ENCODE measurements at places on chromosomes 11 and 22. TPM values are rescaled to one million over a fixed set of nuclear protein-coding genes. Genes with fewer than 3 reads are reported as not detected.

GRCh38 chr22:50530580-50530876 lies 716 bp upstream of the TYMP start:
- DNase-seq = no peak
- peak overlapping the region; percentile 95 for H3K27ac ChIP-seq
- H3K4me1 ChIP-seq = peaks cover 52% of the 10 kb centered on the region
- H3K36me3 ChIP-seq = no peaks in the 10 kb centered on the region

NCF4 gene
- polyA plus RNA-seq = 9.7 TPM

- no peaks in the 10 kb centered on the region for H3K27me3 ChIP-seq
- no peak overlapping the region for H3K27ac ChIP-seq
- no peak for DNase-seq
- H3K36me3 ChIP-seq = no peaks in the 10 kb centered on the region
Observed at GRCh38 chr11:130859886-130860285, 56.4 kb downstream of the SNX19 start.

DNA sequence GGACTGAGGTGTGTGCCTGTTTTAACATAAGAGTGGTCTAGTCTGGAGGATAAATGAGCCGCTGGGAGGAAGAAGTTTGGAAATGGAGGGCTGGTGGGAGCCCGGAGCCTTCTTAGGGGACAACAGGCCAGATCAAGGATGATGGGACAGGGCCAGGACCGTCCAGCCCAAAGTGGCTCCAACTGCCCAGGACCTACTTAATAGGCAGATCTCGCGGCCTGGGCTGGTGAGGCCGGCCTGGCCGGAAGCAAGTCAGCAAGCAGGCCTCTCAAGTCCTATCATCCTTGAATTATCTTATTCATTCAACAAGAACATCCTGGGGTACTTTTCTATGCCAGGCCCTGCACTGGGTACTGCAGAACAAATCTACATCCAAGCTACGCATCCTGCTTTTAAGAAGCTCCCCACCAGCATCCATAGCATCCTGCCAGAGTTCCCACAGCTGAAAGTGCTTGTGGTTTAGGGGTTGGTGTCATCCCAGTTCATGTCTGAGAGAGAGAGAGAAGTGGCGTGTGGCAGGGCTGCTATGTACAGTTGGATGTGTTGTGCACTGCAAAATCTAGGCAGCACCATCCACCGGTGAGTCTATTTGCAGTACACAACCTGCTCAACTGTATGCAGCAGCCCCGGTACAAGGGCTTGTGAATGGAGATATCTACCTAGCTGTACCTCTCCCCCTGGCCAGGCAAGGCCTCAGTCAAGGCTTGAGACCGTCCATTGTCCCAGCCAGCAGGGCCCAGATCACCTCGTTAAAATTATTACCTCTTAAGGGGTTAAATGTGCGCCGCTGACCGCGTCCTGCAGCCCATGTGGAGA lies 82.1 kb downstream of the FBLN1 start:
- H3K27me3 ChIP-seq = no peaks in the 10 kb centered on the region
- no peak for DNase-seq
- no peaks in the 10 kb centered on the region for H3K4me1 ChIP-seq
- H3K4me3 ChIP-seq = no peak overlapping the region
- peaks cover 9% of the 10 kb centered on the region for H3K36me3 ChIP-seq

DNA sequence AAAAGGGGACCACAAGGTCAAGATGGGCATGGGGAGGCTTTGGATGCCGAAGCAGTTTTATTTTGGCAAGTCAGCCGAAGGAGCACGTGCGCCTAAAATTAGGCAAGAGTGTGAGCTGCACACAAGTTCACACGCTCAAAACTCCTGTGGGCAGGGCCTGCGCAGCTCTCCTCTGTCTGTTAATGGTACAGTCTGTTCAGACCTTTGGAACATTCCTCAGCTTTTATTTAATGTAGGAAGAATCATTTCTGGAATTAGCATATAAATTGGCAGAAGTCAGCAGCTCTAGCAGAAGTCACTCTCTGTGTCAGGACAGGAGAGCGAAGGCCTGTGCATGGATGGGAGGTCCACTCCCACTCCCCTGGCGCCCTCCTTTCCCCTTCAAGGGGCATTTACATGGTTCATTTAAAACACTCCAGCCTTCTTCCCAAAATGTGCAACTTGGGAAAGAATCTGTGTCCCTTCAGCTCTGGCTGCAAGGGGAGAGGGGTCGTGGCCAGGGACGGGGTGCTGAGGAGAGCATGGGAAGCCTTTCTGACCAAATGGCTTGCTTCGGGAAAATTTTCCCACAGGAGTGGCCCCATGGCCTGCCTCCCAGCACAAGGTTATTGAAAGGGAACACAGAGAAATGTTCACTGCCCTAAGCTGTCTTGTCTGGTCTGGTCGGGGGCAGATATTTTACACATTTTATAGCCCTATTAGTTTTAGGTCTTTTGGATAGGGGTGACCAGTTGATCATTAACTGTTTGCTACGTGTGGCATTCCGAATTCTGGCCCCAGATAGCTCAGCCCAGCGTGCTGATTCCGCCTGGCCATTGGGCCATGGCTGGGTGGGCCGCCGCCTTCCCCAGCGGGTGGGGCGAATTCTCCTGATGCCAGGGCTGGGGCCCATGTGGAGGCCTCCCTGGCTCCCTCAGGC lies 43.9 kb upstream of the SMIM38 start:
- H3K36me3 ChIP-seq = no peaks in the 10 kb centered on the region
- no peak overlapping the region for H3K4me3 ChIP-seq
- no peaks in the 10 kb centered on the region for H3K4me1 ChIP-seq
- H3K27me3 ChIP-seq = no peaks in the 10 kb centered on the region
- DNase-seq = no peak

CTSW gene
- polyA plus RNA-seq = 1.4 TPM

GRCh38 chr22:49660794-49661781 lies 166.6 kb downstream of the BRD1 start:
- H3K27ac ChIP-seq = no peak overlapping the region
- DNase-seq = no peak
- H3K36me3 ChIP-seq = no peaks in the 10 kb centered on the region
- H3K4me3 ChIP-seq = no peak overlapping the region
- H3K27me3 ChIP-seq = no peaks in the 10 kb centered on the region
- H3K4me1 ChIP-seq = no peaks in the 10 kb centered on the region

DNA sequence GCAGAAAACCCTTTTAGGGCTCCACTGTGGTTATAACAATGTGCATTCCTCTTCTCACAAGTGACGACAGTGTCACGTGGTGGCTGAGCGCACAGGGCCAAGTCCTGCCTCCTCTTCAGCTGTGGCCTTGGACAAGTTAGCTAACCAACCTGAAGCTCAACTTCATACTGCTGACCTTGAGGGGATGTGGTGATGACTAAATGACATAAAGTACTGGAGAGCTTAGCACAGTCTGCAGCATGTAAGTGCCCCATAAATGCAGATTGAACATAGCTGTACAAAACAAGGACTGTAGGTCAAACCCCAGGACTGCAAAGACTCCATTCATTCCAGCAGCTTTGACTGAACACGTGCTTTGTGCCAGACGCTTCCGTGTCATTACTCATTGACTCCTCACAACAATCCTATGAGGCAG lies 20.1 kb upstream of the MRGPRX2 start:
- no peak overlapping the region for H3K27ac ChIP-seq
- no peaks in the 10 kb centered on the region for H3K36me3 ChIP-seq
- H3K4me3 ChIP-seq = no peak overlapping the region
- no peaks in the 10 kb centered on the region for H3K4me1 ChIP-seq

DNA sequence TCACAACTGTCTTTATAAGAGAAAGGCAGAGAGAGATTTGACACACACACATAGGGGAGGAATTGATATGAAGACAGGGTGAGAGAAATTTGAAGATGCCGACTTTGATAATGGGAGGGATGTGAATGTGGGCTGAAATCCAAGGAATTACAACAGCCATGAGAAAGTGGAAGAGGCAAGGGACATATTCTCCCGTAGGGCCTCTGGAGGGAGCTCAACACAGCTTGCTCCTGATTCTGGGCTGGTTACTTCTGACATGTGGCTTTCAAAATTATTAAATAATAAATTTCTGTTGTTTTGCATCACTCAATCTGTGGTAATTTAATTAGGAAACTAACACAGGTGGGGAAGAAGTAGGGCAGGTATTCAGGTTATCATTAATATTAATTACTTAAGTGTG lies 282.9 kb downstream of the LUZP2 start:
- H3K27ac ChIP-seq = no peak overlapping the region

- no peak overlapping the region for H3K27ac ChIP-seq
- H3K27me3 ChIP-seq = no peaks in the 10 kb centered on the region
- no peak for DNase-seq
- H3K36me3 ChIP-seq = no peaks in the 10 kb centered on the region
Observed at GRCh38 chr11:116126562-116126961, 622.3 kb upstream of the CADM1 start.

GRCh38 chr11:17650127-17650911 lies 69.1 kb upstream of the MYOD1 start:
- H3K27me3 ChIP-seq = peaks cover 2% of the 10 kb centered on the region
- H3K36me3 ChIP-seq = no peaks in the 10 kb centered on the region
- H3K27ac ChIP-seq = no peak overlapping the region
- no peaks in the 10 kb centered on the region for H3K4me1 ChIP-seq

DNA sequence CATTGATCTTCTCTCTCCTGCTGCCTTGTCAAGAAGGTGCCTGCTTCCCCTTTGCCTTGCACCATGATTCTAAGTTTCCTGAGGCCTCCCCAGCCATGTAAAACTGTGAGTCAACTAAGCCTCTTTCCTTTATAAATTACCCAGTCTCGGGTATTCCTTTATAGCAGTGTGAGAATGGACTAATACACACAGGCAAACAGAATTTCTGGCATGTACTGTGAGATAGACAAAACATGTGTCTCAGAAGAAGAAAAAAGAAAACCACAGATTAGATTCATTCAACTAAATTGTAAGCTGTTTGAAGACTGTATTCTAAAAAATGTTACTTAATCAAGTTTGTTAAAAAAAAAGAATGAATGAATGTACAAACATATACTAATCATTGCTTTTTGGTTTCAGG lies 1.5 kb upstream of the MMP20 start:
- no peaks in the 10 kb centered on the region for H3K36me3 ChIP-seq
- H3K27me3 ChIP-seq = no peaks in the 10 kb centered on the region
- peaks cover 12% of the 10 kb centered on the region for H3K4me1 ChIP-seq

- DNase-seq = no peak
- no peaks in the 10 kb centered on the region for H3K4me1 ChIP-seq
- no peak overlapping the region for H3K4me3 ChIP-seq
- no peak overlapping the region for H3K27ac ChIP-seq
- no peaks in the 10 kb centered on the region for H3K36me3 ChIP-seq
Observed at GRCh38 chr22:50262460-50262911, 1.0 kb upstream of the MAPK12 start.

UBQLNL gene
- 0.61 TPM for polyA plus RNA-seq

DNA sequence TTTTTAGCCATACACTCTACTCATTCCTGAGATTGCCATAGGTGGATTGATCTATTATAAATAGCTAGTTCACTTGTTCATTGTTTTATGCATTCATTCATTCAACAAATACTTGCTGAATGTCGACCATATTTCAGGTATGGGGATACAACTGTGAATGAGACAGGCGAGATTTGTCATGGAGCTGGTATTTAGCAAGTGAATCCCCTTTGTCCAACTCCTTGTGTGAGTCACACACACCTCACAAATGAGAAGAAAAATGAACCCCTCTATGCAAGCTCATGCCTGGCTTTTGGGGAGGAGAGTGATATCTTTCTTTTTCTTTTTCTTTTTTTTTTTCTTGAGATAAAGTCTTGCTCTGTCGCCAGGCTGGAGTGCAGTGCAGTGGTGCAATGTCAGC lies 1.8 kb upstream of the AMPD3 start:
- no peak overlapping the region for H3K27ac ChIP-seq
- peaks cover 9% of the 10 kb centered on the region for H3K27me3 ChIP-seq
- peaks cover 13% of the 10 kb centered on the region for H3K4me1 ChIP-seq

- no peak overlapping the region for H3K4me3 ChIP-seq
- H3K4me1 ChIP-seq = peaks cover 2% of the 10 kb centered on the region
- DNase-seq = peak; percentile 91
- no peaks in the 10 kb centered on the region for H3K27me3 ChIP-seq
- H3K27ac ChIP-seq = peak overlapping the region; percentile 80
Observed at GRCh38 chr11:18371279-18371678, 23.1 kb upstream of the LDHA start.

Measured in small intestine (tissue), 16 donors.